Left lobe of liver (tissue), 2 donors: ENCODE measurements at places on chromosomes 4 and X. TPM values are rescaled to one million over a fixed set of nuclear protein-coding genes. Genes with fewer than 3 reads are reported as not detected.

DNA sequence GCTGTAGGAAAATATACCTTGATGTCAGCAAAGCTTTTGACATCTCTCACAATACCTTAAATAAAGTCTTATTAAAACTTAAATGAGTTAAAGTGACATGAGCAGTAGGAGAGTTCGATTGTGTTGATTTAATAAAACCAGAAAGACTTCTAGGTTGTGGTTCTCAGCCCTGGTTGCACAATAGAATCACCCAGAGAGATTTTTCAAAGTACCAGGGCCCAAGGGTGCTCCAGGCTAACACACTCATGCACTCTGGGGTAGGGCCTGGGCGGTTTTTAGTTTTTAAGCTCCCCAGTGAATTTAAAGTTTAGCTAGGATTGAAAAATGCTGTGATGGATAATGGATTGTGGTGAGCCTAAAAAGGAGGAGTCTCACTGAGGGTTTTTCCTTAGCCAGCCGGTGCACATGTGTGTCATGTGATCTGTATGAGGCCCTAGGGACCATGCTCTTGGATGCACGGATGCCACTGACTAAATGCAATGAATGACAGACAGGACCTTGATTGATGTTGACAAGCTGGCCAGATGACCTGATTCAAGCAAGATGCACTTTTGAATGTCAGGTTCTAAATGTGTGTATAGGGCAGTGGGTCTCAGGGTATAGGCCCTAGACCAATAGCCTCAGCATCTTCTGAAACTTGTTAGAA, 185.0 kb downstream of the PTTG2 start:
- DNase-seq: no peak

- no peak for DNase-seq
Observed at GRCh38 chr4:18935659-18936345, 914.2 kb upstream of the LCORL start.

GRCh38 chrX:145190801-145191389, 56.4 kb upstream of the SPANXN1 start:
- DNase-seq: no peak

DNA sequence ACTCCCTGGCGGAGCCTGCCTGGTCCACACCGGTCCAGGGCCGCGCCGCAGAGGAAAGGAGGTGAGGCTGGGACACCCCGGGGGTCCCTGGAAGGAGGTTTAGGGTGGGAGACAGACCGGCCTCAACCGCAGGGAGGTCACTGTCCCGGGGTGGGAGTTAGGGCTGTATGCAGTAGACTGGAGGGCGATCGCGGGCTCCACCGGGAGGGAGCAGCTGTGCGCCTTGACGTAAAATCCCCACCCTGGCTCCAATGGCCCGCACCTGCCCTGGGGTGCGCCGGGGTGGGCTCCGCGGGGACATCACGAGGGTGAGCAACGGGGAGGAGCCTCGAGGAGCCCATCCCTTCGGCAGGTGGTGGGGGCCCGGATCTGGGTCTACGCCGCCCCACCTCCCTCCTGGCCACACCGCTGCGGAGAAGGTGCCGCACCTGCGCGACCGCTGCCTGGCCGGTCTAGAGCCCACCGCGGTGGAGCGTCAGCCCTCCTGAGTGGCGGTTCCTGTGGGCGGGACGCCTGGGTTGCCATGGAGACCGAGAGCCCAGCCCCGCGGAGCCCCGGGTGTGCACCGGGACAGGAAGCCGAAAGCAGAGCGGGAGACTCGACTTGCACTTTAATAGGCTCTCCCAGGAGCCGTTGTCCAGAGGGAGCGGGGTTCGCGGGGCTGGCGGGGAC, 105.1 kb downstream of the ADRA2C start:
- DNase-seq: no peak

- no peak for DNase-seq
Observed at GRCh38 chrX:19532709-19533108, 17.4 kb upstream of the MAP3K15 start.

DNA sequence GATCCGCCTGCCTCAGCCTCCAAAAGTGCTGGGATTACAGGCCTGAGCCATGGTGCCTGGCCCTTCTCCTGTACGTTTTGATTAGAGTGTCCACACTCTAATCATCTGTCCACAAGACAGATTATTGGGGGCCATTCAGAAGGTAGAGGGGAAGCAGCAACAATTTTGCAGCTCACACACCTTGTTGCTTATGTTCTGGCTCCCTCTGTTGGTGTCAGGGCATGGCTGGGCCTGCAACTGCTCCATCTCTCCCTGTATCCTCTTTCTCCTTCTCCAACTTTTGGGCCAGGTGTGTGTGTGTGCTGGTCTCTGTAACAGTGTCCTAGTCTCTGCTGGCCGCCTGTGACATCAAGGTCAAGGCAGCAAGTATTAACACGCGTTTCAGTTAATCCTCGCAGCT, 125.5 kb upstream of the MBNL3 start:
- DNase-seq: no peak

GRCh38 chr4:676871-677235, 2.5 kb downstream of the MYL5 start:
- DNase-seq: no peak

DNA sequence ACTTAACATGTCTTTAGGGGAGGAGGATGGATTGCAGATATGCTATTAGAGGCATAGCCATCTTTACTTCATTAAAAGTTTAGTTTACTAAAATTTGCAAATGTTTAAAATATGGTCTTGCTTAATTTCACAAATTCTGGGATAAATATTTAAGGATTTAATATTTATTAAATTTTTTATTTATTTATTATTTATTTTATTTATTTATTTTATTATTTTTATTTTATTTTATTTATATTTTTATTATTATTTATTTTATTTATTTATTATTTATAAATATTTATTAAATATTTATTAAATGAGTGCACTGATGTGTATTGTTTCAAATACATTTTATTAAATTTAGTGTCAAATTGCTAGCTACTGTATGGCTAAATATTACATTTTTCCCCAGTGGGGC, 46.0 kb downstream of the FAT4 start:
- DNase-seq: no peak

DNA sequence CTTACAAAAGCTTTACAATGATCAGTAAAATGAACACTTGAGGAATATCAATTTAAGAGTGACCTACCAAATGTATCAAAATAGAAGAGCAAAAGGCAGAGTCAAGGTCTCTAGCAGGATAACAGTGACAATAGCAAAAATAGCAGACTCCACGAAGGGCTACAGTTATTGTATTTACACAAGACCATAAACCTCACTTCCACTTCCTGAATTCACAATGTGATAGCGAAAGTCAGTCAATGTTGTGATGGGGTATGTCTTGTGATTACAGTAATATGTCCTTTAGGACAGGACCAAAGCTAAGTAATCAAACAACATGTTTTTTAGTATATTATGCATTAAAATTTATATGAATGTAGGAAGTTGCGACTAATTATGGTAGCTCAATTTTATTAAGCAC, 139.6 kb downstream of the IQCM start:
- no peak for DNase-seq

- no peak for DNase-seq
Observed at GRCh38 chr4:149891426-149891825, 75.8 kb upstream of the IQCM start.

- no peak for DNase-seq
Observed at GRCh38 chr4:102169345-102169744, 175.9 kb downstream of the SLC39A8 start.

GRCh38 chrX:54715621-54716020, 82.4 kb downstream of the ITIH6 start:
- no peak for DNase-seq

DNA sequence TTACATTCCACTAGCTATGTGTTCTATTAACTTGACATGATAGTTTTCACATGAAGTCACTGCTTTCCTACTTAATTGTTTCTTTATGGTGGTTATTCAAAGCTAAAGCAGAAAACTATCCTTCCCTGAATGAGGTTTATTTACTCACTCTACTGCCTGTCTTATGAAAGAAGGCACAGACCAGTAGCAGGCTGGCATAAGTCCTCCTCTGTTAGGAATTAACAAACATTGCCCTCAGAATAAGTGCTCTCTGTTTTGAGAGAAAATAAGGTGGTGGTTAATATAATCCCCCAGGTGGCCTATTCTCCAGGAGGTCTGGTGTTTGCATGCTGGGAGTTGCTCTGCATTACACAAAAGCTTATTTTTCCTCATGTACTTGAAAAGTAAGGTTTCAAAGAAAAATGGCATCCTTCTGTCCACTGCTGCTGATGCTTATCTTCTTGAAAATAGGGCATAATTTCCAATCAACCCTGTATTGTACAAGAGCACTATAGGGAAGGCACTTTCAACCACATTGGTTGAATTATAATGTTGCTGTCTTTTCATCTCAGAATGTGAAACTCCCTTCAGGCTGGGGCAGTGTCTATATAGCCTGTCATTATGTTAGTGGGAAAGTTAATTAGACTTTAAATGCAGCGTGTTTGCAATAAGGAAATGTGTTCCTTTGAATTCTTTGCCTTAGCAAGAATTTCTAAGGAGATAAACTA, 119.7 kb upstream of the TBC1D9 start:
- no peak for DNase-seq

DNA sequence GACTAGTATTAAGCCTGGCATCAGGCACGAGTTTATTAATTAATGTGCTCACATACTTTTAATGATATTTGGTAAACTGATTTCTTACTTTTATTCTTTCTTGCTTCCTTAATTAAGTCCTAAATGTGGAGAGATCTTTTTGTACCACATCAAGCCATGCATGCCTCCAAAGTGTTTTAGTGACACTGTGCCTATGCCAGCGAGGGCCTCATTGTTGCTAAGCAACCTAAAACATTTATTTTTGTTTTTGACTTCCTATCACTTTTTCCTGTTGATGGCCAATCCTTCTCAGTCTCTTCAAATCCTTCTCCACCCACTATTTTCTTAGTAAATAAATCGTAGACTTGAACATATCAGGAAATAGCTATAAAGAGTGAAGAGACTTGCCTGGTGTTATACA, 5.5 kb upstream of the NSUN7 start:
- DNase-seq: no peak

DNA sequence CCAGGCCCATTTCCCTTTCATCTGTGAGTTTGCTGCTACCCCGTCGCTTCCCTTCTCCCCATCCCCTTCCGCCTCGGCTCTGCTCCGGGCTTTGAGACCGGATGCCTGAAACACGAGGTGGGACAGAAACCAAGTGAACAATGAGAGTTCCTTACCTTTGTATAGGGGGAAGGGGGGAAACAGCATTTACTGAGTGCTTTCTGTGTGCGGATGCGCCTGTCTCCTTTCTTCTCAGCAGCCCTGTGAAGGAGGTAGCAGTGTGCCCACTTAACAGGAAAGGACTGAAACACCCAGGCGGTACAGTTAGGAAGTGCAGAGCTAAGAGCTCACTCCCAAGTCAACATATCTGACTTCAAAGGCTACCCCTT, 43.2 kb upstream of the TMSB15B start:
- DNase-seq: no peak

GRCh38 chr4:92215476-92215875, 88.3 kb upstream of the GRID2 start:
- DNase-seq: no peak

DNA sequence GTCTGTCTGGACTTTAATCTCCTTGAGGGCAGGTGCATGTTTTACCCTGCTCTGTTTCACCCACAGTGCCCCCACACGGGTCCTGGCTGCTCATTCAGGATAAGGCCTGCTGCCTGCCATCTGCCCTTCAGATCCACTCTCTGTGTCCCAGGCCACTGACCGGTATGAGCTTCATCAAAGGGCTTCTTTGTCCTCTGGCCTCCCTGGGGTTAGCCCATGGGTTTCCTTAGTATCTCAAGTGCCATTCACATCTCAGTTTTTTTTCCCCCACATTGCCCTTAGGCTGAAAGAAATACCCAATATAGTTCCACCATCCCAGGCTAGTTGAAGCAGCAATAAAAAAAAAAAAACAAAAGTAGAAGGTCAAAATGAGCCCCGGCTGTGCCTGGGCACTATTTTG, 9.3 kb downstream of the CD99L2 start:
- DNase-seq: no peak

DNA sequence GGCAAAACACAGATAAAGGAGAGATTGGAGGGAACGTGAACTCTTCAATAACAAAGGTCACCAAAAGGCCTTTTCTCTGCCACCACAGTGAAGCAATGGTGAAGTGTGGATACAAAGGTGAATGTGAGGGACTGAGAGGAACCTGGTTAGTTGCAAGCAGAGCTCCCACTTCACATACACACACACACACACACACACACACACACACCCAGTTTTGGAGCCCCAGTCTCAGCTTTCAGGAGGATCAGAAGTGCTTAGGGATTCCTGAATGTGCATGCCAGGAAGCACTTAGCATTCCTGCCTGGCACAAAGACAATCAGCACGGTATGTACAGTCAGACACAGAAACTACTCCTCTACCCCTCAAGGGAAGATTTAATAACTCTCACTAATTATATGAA, 71.5 kb downstream of the ARHGEF9 start:
- DNase-seq: peak; percentile 51

GRCh38 chr4:146814750-146815149, 130.9 kb downstream of the TTC29 start:
- no peak for DNase-seq

SPANXN3 gene
- total RNA-seq: not detected

GYPE gene
- not detected for total RNA-seq

TIGD4 gene
- total RNA-seq: 0.08 TPM

SRPX2 gene
- 3.6 TPM for total RNA-seq

AWAT2 gene
- not detected for total RNA-seq

STPG2 gene
- 0.38 TPM for total RNA-seq

IL1RAPL1 gene
- total RNA-seq: not detected

GRIA3 gene
- 3.1 TPM for total RNA-seq

HADH gene
- 127 TPM for total RNA-seq

PROM1 gene
- 1.3 TPM for total RNA-seq
